ENCODE measurements at places on chromosomes 7 and 10.
A peak's percentile ranks its signal among the peaks of the same experiment; 100 is the strongest.

DNA sequence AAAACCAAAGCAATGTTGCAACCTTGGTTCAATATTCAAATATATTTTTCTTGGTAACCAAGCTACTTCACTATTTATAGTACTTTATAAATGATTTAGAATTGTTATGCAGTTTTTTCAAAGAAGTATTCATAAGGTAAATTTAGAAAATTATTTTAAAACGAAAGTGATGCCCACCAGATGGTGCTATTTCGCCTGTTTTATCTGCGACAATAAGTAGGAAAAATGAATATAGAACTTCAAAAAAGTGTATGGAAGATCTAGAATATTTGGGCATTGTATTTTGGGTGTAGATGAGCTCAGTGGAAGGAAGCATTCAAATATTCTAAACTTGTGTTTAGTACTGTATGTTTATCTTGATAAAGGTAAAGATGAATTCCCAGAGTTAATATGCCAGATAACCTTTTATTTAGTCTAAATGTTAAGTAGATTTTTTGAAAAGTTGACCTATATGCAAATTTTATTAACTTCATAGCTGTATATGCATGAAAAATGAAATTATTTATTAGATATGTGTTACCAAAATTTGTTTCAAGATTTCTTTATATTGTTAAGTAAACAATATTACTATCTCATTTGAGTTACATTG, 93.2 kb downstream of the ADK start:
- no peak for DNase-seq

GRCh38 chr7:633381-634018, 93.0 kb upstream of the DNAAF5 start:
- no peak for DNase-seq

- DNase-seq, result peak; percentile 73
Observed at GRCh38 chr10:63976538-63976937, 455.3 kb downstream of the REEP3 start.

DNA sequence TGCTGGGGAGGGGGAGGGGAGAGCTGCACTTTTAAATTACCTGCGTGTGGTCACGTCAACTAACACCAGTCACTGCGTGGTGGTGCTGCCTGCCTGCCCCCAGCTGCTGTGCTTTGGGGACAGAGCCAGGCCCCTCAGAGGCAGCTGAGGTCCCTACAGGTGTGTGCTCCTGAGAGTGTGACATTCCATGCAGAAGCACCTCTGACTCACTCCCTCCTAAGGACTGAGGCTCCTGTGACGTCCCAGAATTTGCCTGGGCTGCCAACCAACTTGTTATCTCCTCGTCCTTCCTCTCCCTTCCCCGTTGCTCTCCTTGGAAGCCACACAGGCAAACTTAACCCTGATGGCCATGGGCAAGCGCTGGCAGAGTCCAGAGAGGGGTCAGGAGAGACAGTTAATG, 563.0 kb downstream of the PARD3 start:
- DNase-seq, result peak; percentile 78

DNA sequence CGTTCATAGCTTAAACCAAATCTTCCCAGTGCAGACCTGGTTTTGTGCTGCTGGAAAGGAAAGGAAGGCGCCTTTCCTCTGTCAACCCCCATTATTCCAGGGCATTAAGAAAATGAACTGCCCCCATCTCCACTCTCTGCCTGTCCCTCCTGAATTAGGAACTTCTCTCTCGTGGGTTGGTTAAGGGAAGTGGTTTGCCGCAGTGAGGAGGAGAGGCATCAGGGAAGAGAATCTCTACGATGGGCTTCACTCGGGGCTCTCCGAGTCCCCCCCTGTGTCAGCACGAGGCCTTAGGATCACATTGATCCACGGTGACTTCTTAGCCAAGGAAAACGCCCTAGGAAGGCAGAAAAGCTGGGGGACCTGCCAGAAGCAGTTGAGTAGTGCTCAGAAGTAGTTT, 53.9 kb upstream of the LYZL2 start:
- DNase-seq, result no peak

DNA sequence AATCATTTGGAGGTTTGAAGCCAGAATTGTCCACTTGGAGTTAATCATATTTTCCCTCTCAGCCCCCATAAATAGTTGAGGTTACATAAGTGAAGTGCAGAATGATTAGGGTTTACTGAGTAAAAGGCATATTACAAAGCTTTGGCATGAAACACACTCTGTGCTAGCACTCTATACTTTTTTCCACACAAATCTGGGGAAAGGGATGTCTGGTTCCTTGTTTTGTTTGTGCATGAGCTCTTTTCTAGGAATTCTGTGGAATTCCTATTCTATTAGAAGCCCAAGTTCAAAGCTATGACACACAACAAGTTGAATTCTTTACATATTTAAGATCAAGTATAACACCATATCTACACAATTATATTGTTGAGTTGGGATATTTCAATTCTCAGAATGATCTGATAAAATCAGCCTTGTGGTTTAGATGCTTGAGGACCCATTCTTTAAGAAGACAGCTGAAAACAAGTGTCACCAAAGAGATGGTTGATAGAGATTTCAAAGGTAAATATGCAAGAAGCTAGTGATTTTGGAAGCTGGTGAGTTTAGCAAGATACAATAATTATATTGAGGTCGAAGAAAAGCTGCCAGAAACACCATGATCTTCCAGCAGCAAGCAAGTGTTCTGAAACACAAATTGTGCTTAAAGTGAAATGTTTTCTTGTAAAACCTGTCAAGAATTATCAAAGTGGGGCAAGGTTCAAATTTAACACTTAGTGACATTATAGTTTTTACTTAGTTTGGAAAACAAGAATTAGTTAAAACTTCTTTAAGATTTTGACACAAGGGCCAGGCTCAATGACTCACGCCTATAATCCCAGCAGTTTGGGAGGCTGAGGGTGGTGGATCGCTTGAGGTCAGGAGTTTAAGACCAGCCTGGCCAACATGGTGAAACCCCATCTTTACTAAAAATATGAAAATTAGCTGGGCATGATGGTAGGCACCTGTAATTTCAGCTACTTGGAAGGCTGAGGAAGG, 122.6 kb downstream of the INHBA start:
- no peak for DNase-seq
